ENCODE measurements at places on chromosomes 13 and 19. TPM values are rescaled to one million over a fixed set of nuclear protein-coding genes. Genes with fewer than 3 reads are reported as not detected.

GRCh38 chr19:19420570-19421298, 15.3 kb downstream of the GATAD2A start:
- no peaks in the 10 kb centered on the region for H3K27me3 ChIP-seq
- DNase-seq: no peak
- no peak overlapping the region for H3K4me3 ChIP-seq
- peaks cover 70% of the 10 kb centered on the region for H3K4me1 ChIP-seq
- no peak overlapping the region for H3K27ac ChIP-seq
- no peaks in the 10 kb centered on the region for H3K36me3 ChIP-seq

GRCh38 chr19:23916991-23917390, 2.3 kb downstream of the ZNF726 start:
- peaks cover 4% of the 10 kb centered on the region for H3K4me1 ChIP-seq
- no peak overlapping the region for H3K4me3 ChIP-seq
- H3K27me3 ChIP-seq: no peaks in the 10 kb centered on the region
- DNase-seq: no peak
- H3K36me3 ChIP-seq: no peaks in the 10 kb centered on the region

GRCh38 chr13:82597747-82598146, 1284.5 kb downstream of the SLITRK1 start:
- H3K4me3 ChIP-seq: no peak overlapping the region
- H3K27ac ChIP-seq: no peak overlapping the region
- H3K4me1 ChIP-seq: no peaks in the 10 kb centered on the region
- H3K27me3 ChIP-seq: no peaks in the 10 kb centered on the region
- no peak for DNase-seq
- H3K36me3 ChIP-seq: no peaks in the 10 kb centered on the region

GRCh38 chr13:25973576-25973975, 78.2 kb downstream of the SHISA2 start:
- no peaks in the 10 kb centered on the region for H3K36me3 ChIP-seq
- no peaks in the 10 kb centered on the region for H3K4me1 ChIP-seq
- no peak overlapping the region for H3K4me3 ChIP-seq
- no peak for DNase-seq
- H3K27me3 ChIP-seq: no peaks in the 10 kb centered on the region

DNA sequence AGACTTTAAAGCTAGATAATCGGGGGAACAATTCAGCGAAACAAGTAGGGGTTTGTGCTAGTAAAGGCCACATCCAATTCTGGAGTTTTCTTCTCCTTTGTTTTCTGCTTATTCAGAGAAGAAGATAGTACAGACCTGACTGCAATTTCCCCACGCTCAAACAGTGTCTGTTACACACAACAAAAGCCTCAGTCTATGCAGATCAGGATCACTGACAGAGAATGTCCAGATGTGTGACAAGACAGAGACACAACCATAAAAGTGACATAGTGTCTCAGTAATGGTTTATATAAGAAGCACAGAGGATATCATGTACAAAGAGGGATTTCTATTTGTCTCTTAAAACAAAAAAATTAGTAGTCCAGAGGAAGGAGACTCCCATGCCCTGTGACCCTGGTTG, 70.7 kb upstream of the GTF3A start:
- H3K27me3 ChIP-seq: no peaks in the 10 kb centered on the region
- no peaks in the 10 kb centered on the region for H3K36me3 ChIP-seq
- H3K27ac ChIP-seq: no peak overlapping the region
- DNase-seq: no peak
- H3K4me1 ChIP-seq: no peaks in the 10 kb centered on the region

GRCh38 chr19:42325896-42326771, 699 bp downstream of the MEGF8 start:
- peak overlapping the region; percentile 90 for H3K4me3 ChIP-seq
- no peaks in the 10 kb centered on the region for H3K36me3 ChIP-seq
- peaks cover 28% of the 10 kb centered on the region for H3K4me1 ChIP-seq
- DNase-seq: peak; percentile 45

GRCh38 chr19:757811-758668, 7.1 kb downstream of the MISP start:
- no peak for DNase-seq
- H3K36me3 ChIP-seq: no peaks in the 10 kb centered on the region
- H3K4me1 ChIP-seq: no peaks in the 10 kb centered on the region
- H3K4me3 ChIP-seq: no peak overlapping the region
- H3K27me3 ChIP-seq: no peaks in the 10 kb centered on the region

- peak; percentile 54 for DNase-seq
These were observed 43.1 kb downstream of the CEBPG start for GRCh38 chr19:33416307-33417215.

GRCh38 chr13:24086642-24087041, 73.9 kb upstream of the SPATA13 start:
- H3K27ac ChIP-seq: no peak overlapping the region
- no peak overlapping the region for H3K4me3 ChIP-seq
- no peak for DNase-seq
- H3K27me3 ChIP-seq: no peaks in the 10 kb centered on the region
- no peaks in the 10 kb centered on the region for H3K36me3 ChIP-seq

- no peak overlapping the region for H3K27ac ChIP-seq
- peaks cover 5% of the 10 kb centered on the region for H3K4me1 ChIP-seq
- peak; percentile 67 for DNase-seq
- H3K27me3 ChIP-seq: no peaks in the 10 kb centered on the region
These were observed 73.8 kb downstream of the MAP4K1 start for GRCh38 chr19:38543807-38544568.

- H3K27ac ChIP-seq: no peak overlapping the region
- no peak for DNase-seq
- H3K4me1 ChIP-seq: peaks cover 4% of the 10 kb centered on the region
These were observed 70.4 kb upstream of the GPR183 start for GRCh38 chr13:99377641-99378040.

DNA sequence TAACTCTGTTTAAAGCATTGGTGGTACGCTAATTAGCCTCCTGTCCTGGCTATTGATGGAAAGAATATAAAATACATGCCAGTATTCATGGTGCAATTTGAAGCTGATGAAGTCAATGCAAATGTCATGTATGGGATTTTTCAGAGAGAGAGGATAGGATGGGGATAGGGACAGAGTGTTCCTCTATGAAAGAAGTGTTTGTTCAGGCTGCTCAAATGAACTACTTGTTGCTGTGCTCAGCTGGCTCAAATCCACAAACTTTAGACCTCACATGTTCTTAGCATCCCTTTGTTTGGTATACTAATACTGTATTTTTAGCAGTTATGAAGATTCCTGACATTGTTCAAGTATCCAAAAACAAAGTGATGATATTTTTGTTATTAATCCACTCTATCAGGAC, 116.5 kb downstream of the SLITRK1 start:
- H3K36me3 ChIP-seq: no peaks in the 10 kb centered on the region
- H3K27me3 ChIP-seq: no peaks in the 10 kb centered on the region
- H3K4me1 ChIP-seq: no peaks in the 10 kb centered on the region
- H3K27ac ChIP-seq: no peak overlapping the region

DNA sequence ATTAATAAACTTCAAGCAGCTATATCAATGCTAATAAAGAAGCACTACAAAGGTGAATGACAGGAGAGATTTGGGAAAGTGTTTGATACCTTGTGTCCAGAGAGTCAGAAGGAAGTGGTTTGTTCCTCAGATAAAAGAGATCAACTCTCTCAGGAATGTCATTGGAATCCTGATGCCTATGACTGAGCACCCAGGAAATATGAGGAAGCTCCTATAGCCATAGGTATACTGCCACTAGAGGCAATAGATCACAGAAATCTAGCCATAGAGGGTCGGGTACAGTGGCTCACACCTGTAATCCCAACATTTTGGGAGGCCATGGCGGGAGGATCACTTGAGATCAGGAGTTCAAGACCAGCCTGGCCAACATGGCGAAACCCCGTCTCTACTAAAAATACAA, 612.6 kb downstream of the DACH1 start:
- H3K4me1 ChIP-seq: peaks cover 5% of the 10 kb centered on the region
- no peaks in the 10 kb centered on the region for H3K27me3 ChIP-seq
- DNase-seq: no peak
- H3K4me3 ChIP-seq: no peak overlapping the region
- H3K36me3 ChIP-seq: no peaks in the 10 kb centered on the region
- no peak overlapping the region for H3K27ac ChIP-seq

DNA sequence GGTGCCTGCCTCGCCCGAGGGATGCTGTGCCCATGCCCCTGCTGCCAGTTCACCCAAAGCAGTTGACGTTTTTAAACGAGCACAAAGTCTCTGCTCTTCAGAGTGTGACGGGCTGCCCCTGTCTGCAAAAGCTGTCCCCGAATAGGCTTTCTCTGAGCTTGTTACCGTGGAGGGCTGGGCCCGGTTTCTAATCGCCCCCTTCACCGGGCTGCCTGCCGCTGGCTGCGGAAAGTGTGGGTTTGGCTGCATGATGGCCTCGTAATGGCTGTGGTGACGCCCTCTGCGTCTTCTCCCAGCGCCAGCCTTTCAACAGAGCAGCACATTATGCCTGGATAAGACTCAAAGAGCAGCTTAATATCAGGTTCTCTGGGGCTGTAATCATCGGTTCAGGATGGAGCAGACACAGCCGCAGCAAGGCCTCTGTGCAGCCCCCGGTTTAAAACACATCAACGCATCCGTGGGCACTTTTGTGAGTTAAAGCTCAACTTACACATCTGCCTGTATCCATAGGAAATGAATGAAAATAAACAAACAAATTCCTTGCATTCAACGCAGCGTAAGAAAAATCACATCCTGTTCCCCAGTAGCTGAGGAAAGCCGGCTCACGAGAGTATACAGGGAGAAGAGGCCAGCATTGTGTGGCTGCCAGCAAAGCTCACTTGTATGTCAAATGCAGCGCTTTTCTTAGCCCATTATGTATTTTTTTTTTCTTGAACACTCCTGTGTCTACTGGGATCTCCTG, 166.4 kb upstream of the SOX1 start:
- no peaks in the 10 kb centered on the region for H3K4me1 ChIP-seq
- no peak overlapping the region for H3K27ac ChIP-seq
- DNase-seq: no peak
- no peak overlapping the region for H3K4me3 ChIP-seq

DNA sequence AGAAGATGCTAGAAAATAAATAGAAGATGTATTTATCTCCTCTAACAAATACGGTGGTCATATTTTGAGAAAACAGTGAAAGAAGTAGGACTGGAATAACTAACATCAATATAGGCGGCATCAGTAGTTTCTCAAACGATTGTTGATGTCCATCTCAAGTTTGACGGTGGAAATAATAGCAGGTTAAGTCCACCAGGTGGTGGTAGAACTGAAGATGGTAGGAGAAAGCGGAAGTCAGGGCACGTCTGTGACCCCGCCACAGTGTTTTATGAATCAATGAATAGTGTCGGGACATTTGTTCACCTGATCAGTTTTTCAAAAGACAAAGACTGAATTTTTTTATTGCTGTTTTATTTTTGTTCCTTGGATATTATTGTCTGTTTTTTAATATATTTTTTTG, 706.4 kb upstream of the SLC10A2 start:
- no peak for DNase-seq
- no peak overlapping the region for H3K27ac ChIP-seq
- H3K36me3 ChIP-seq: no peaks in the 10 kb centered on the region
- H3K4me3 ChIP-seq: no peak overlapping the region
- H3K4me1 ChIP-seq: no peaks in the 10 kb centered on the region

- H3K27me3 ChIP-seq: peaks cover 32% of the 10 kb centered on the region
- no peaks in the 10 kb centered on the region for H3K4me1 ChIP-seq
- no peak for DNase-seq
- H3K4me3 ChIP-seq: no peak overlapping the region
- H3K27ac ChIP-seq: no peak overlapping the region
These were observed 274.2 kb downstream of the TEX29 start for GRCh38 chr13:111594606-111595005.

GRCh38 chr13:59178344-59178743, 985.4 kb downstream of the DIAPH3 start:
- DNase-seq: no peak
- no peaks in the 10 kb centered on the region for H3K27me3 ChIP-seq
- no peaks in the 10 kb centered on the region for H3K36me3 ChIP-seq
- no peak overlapping the region for H3K27ac ChIP-seq

ZNF160 gene
- total RNA-seq: 24.7 TPM

CEACAM3 gene
- total RNA-seq: not detected

ZNF208 gene
- 45.4 TPM for total RNA-seq

GRIN2D gene
- 0.42 TPM for total RNA-seq

SOHLH2 gene
- total RNA-seq: 0.61 TPM

CYP4F2 gene
- total RNA-seq: not detected

CRYL1 gene
- total RNA-seq: 20.9 TPM

GSX1 gene
- total RNA-seq: not detected

NOTCH3 gene
- 54.9 TPM for total RNA-seq

BEST2 gene
- not detected for total RNA-seq

All from heart left ventricle (tissue), 16 donors.